ENCODE measurements at places on chromosomes 7 and 10. TPM values are rescaled to one million over a fixed set of nuclear protein-coding genes. Genes with fewer than 3 reads are reported as not detected.

DNA sequence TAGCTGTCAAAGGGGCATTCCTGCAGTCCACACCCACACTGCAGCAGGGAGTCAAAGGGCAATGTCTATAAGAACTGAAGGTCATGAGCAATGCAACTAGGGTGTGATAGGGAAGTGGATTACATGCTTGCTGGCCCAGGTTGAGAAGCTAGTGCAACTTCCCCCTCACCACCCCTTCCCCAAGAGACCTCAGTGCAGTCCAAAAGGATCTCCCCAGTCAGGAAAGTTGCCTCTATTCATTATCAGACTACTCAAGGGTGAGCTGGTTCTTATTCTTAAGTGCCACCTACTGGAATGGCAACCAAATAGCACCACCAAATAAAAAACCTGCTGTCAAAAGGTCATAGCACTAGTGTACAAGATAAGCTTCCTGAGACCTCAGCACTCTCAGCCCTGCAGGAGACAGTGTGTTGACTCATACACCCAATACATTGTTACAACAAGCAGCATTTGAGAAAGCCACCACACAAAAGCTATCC, 28.2 kb downstream of the MTERF1 start:
- no peak for DNase-seq

DNA sequence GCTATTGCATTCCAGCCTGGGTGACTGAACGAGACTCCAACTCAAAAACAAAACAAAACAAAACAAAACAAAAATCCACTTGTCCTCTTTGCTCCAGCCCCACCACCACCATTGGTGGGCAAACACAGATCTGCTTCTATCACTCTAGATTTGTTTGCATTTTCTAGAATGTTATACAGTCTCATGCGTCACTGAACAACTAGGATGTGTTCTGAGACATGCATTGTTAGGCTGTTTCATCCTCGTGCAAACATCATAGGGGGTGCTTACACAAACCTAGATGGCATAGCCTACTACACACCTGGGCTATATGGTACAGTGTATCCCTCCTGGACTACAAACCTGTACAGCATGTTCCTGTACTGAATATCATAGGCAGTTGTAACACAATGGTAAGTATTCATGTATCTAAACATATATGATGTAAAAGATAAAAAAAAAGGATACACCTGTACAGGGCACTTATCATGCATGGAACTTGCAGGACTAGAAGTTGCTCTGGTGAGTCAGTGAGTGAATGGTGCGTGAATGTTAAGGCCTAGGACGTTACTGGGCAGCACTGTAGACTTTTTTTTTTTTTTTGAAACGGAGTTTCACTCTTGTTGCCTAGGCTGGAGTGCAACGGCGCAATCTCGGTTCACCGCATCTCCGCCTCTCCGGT, 45.3 kb downstream of the BTBD16 start:
- DNase-seq = no peak

- no peak for DNase-seq
Measured at GRCh38 chr10:50999163-50999562, 75.1 kb upstream of the PRKG1 start.

DNA sequence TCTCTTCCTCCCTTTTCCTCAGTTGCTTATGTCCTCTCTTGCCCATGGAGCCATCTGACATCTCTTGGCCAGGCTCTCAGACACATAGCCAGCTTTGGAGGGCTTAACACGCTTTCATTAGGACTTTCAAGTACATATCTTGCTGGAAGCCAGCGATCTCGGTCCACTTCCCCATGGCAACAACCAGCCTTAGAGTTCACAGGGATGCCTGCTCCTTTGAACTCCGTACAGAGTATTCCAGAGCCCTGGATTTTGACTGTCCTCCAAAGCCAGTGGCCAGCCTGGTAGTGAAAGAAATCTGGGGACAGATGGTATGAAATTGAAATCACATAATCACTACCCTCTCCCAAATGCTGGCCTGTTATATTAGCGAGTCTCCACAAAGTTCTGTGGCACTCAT, 370.5 kb upstream of the NPVF start:
- DNase-seq = no peak

DNA sequence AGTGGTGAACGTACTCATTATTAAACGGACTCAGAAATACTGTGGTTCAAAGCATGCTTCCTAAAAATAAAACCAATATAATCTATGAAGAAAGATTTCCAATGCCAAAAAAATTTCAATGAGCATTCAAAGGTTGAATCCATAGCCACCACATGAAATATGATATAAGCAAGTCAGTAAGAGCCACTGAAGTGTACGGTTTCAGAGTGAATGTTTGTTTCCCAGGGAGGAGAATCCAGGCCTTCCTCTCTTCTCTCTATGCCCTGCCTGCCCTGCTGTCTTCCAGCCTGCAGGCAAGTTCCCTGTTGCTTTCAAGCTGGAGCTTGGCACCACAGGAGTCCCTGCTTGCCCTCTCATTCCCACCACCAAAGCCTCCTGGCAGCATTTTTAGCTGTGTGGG, 1171.6 kb upstream of the C7orf33 start:
- DNase-seq = no peak

DNA sequence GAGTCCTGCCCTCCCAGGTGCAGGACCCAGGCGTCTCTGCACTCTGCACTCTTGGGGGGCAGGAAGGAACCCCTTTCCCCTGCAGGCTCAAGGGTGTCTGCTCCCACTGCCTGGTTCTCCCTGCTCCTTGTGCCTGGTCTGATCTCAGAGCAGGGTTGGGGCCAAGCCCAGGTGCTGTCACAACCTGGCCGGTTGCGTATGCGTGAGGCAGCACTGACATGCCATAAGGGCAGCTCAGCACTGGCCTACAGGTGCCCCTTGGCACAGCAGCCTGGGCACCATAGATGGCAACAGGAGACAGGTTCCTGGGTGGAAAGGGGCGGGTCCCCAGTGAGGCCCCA, 33.2 kb downstream of the DKK1 start:
- no peak for DNase-seq

GRCh38 chr7:91993976-91994375, 53.3 kb downstream of the AKAP9 start:
- DNase-seq = no peak

DNA sequence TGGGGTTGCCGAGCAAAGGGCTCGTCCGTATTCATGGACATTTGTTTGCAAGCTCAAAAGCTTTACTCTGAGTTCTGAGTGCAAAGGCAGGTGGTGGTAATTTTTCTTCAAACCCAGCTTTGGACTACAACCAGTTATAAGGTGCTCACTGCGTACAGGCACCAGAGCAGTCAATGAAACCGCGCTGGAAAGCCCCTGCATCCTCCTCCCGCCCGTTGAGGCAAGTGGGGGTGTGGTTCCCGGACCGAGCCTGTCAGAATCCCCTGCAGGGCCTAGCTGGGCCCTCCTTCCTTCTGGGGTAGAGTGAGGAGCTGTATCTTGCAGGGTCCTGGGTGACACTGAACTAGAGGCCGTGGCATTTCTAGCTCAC, 22.3 kb downstream of the AMZ1 start:
- no peak for DNase-seq

DNA sequence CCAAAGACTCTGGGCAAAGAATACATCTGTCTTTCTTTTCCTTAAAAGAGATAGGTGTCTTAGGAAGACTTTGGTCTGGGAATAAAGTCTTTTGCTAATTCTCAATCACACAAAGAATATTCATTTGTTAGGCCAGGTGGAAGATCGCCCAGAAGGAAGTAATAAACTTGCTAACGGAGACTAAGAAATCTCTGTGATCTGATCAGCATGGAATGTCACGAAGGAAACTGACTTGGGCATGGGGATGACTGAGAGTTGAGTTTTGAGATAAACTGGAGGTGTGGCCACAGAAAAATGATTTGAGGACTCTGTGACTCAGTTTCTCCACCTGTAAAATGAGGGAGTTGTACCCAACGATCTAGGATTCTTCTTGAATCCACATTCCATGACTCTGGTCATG, 161.1 kb upstream of the SVIL start:
- no peak for DNase-seq

- DNase-seq = no peak
Measured at GRCh38 chr7:21497072-21497471, 45.8 kb upstream of the DNAH11 start.

GRCh38 chr10:7958442-7958841, 96.0 kb upstream of the GATA3 start:
- DNase-seq = no peak

- DNase-seq = no peak
Measured at GRCh38 chr10:282294-283139, 147.3 kb downstream of the ZMYND11 start.

DNA sequence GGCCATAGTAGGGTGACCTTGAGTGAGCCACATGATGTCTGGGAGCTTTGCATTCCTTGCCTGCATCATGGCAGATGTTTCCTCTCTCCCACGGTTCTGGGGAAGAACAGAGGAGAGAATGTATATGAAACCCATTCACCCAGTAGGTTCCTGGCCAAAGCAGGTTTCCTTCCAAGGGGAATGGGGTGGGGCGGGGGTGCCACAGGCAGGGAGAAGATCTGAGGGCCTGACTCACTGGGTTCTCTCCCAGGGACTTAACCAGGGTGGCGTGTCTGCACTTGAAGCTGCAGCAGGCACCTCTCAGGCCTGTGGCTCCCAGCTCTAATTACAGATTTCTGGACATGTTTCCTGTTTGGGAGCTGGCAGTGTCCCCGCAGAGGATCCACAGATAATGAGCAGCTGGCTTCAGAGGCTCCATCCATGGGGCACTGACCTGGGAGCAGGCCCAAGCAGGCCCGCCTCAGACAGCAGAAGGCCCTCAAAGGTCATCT, 50.2 kb upstream of the ZMIZ1 start:
- DNase-seq = no peak

DNA sequence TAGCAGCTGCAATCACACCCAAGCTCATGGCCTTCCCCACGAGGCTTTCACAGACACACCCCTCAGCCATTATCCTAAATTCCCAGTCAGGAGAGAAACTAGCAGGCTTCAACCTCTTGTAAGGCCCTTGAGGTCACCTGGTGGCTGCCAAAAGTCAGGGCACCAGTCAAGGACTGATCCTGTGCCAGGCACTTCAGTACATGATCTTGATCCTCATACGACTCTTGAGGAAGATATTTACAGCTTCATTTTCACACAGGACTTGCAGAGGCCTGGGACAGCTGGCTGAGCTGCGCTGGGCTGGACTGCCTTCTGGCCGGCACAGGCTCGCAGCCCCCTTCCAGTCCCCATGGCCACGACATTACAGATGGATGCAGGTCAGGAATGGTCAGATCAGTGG, 8.8 kb downstream of the PDAP1 start:
- DNase-seq = no peak

The ARHGEF35 gene
- 22.5 TPM for polyA plus RNA-seq

The ANKRD61 gene
- 1.5 TPM for polyA plus RNA-seq

Data from left renal pelvis (tissue), 4 donors.